GM12891 (cell line): ENCODE measurements at places on chromosomes 4 and X.

GRCh38 chr4:95508421-95508820 lies 40.4 kb downstream of the UNC5C start:
- DNase-seq = no peak

GRCh38 chr4:76311896-76312331 lies 5.4 kb downstream of the STBD1 start:
- no peak for DNase-seq

- no peak for DNase-seq
These were observed 155.2 kb downstream of the ZNF330 start for GRCh38 chr4:141375855-141376254.

- DNase-seq = no peak
These were observed 118.0 kb upstream of the ATP6AP2 start for GRCh38 chrX:40462795-40463194.

- no peak for DNase-seq
These were observed 91.2 kb downstream of the LPAR4 start for GRCh38 chrX:78838709-78839108.

DNA sequence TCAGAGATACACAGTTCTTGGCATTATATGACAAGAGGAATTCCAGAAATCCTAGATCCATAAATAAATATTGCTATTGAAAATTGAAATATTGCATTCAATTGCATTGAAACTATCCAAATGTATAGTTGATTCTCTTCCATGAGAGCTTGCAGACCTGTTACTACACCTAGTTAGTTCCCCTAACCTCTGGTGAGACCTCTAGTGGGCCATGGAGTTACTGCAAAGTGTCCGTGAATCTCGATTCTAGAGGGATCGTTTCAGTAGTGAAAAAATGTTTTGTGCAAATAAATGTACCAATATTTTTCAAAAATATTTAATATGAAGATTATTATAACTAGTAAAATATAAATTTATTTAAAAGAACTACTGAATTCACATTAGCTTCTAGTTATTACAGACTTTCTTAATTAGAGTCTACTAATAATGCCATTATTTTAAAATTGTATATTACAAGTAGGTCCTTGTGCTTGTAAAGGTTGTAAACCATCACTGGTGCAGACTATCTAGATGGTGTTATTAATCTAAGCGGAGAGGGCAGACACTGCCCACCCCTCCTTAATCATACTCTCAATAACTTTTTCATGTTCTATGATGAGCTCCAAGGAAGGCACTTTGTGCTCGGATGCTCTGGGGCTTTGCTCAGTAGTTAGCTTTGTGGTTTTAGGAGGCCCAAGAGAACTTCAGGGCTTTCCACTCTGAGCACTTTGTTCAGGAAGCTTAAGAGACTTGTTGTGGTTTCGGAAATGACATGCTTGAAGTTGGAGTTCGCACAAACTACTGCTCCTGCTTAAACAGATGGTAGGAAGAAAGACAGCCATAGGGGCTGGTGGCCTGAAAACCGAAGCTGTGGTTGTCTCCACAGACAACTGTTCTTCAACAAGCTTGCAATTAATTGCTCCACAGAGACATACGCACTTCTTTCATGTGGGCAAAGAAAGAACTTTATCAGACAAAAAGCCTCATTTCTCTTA lies 42.8 kb downstream of the IL21 start:
- DNase-seq = no peak

DNA sequence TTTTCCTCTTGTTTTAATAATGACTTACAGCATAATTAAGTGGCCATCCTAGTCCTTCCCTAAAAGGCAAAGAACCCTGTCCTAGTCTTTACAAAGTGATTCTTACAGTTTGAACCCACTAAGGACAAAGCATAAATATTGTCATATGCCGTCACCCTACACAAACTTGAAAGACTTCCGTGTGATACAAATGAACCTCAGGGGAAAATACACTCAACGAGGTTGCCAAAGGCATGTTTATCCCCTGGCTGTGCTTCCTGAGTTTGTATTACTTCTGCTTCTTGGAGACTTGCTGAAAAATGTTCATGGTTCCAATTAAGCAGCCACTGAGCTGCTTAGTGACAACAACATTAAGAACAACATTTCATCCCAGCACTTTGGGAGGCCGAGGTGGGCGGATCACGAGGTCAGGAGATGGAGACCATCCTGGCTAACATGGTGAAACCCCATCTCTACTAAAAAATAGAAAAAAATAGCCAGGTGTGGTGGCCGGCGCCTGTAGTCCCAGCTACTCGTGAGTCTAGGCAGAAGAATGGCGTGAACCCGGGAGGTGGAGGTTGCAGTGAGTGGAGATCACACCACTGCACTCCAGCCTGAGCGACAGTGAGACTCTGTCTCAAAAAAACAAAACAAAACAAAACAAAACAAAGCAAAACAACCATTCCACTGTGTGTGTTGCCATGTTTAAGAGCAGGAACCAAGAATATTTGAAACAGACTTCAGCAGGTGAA lies 16.2 kb downstream of the RASSF6 start:
- no peak for DNase-seq

DNA sequence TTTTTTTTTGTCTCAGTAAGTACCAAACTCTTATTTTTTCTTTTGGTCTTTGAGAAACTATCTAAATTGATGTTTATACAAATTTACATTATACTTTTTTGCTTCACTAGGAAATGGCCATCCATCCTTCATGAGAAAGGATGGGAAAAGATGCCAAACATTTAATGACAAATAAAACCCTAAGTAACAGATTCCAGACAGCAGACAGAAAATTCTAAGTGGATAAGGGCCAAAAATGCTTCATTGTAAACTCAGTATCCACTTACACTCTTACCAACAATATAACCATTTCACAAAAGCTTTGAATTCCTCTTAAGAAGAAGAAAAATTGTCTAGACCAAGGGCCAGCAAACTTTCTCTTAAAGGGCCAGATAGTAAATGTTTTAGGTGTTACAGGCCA lies 3.5 kb downstream of the GUCY1B1 start:
- DNase-seq = no peak

DNA sequence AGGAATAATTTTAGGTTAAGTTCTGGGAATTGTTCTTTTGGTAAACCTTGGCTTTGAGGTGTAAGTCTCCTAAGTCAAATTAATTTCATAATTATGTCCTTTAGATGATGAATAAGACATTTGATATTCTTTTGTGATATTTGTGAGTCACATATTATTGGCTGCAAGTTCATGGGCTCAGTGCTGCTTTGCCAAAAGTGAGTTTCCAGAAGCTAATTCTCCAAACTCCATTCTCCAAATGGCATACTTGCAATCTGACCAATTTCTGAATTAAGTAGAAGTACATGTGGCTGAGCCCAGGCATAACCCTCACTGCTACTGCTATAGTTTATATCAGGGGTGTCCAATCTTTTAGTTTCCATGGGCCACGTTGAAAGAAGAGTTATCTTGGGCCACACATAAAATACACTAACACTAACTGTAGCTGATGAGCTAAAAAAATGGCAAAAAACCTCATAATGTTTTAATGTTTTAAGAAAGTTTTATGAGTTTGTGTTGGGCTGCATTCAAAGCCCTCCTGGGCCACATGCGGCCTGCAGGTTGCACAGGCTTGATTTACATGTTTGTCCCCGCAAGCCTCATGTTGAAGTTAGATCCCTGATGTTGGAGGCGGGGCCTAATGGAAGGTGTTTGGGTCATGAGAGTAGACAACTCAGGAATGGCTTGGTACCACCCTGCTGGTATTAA lies 196.1 kb downstream of the ZNF330 start:
- no peak for DNase-seq

DNA sequence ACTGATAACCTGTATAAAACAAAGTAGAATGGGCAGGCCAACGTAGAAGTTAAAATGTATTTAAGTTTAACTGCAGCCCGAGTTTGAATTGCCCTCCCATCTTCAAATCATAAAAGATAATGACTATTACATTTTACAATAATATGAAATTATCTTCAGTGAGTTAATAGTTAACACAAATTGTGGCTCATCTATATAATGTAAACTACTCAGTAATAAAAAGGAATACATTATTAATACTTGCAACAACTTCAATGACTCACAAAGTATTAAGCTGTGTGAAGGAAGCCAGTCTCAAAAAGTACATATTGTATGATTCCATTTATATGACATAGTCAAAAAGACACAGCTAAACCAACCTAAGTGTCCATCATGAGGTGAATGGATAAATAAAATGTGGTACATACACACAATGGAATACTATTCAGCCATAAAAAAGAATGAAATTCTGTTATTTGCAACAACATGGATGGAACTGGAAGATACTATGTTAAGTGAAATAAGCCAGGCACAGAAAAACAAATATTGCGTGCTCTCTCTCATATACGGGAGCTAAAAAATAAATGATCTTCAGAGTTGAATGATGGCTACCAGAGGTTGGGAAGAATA lies 7.8 kb downstream of the PLRG1 start:
- DNase-seq = no peak

- no peak for DNase-seq
These were observed 691.9 kb downstream of the PDHA2 start for GRCh38 chr4:96531836-96532235.

- DNase-seq = no peak
These were observed 75.9 kb upstream of the CAMK2D start for GRCh38 chr4:113837397-113837796.

- no peak for DNase-seq
These were observed 29.2 kb downstream of the SLAIN2 start for GRCh38 chr4:48370260-48371134.

DNA sequence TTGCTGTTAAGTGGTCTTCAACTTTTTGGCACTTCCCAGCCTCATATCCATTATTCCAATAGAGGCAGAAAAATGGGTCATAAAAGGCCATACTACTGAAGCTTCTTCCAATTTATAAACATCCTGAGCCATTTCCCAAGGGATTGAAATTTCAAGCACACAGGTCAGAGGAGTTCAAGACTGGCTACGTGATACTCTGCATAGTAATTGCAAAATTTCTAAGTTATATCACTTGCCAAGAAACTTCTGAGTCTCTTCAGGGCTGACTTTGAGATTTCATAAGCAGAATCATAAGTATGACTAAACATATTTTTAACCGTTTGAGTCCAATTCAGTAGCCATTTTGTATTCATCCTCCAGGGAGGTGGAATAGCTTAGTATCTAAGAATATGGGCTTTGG lies 75.6 kb upstream of the RXFP1 start:
- no peak for DNase-seq

DNA sequence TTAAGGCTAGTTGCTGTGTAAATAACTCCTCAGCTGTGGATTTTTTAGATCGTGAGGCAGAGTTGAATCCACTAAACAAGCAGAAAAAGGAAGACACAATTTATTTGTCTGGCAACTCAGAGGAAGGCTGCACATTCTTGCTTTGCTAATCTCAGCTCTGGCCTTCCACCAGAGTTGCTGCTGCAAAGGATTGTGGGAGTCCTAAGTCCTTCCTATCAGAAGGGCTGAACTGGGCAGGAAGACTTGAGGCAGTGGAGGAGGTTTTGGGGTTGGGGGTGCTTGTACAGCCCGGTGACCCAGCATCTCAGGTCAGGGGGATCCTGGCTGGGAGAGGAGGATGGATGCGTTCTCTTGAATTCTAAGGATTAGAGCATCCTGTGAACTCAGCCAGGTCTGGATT lies 11.0 kb upstream of the VSIG1 start:
- no peak for DNase-seq

GRCh38 chrX:49282647-49283011 lies 13.0 kb downstream of the PPP1R3F start:
- DNase-seq = no peak

- DNase-seq = no peak
These were observed 191.4 kb downstream of the MGST2 start for GRCh38 chr4:139857021-139857420.

- DNase-seq = no peak
These were observed 61.6 kb downstream of the KIT start for GRCh38 chr4:54719378-54719777.

DNA sequence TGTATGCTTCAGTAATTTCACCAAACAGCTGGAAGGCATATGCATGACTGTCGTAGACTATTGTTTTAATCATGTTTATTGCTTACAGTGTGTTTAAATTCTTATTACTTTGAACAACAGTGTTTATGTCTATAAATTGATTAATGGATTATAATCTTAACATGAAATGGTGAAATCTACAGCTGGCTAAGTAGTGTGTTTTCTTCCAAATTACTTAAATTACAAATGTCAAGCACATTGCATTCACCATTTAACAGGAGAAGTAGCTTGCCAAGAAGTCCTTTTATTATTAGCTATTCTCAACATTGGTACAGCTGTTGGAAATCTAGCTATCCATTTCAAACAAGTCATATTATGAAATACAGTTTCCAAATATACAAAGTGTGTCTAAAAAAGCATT lies 849.3 kb upstream of the PCDH10 start:
- no peak for DNase-seq

GRCh38 chr4:2072971-2073807 lies 14.1 kb downstream of the NAT8L start:
- DNase-seq = no peak

- DNase-seq = peak; percentile 70
These were observed 1.8 kb downstream of the ABCD1 start for GRCh38 chrX:153726286-153727122.

GRCh38 chr4:93147524-93148212 lies 680.9 kb upstream of the ATOH1 start:
- DNase-seq = no peak

- no peak for DNase-seq
These were observed 146.4 kb upstream of the MAMLD1 start for GRCh38 chrX:150216716-150217115.

GRCh38 chrX:123961268-123962005 lies at the start of gene STAG2:
STAG2 (plus strand) TSS chrX:123961706; CDS start chrX:124022628, 60,922 bp downstream.
- no peak for DNase-seq

GRCh38 chrX:48919360-48919841 lies 577 bp upstream of the PIM2 start:
- no peak for DNase-seq

DNA sequence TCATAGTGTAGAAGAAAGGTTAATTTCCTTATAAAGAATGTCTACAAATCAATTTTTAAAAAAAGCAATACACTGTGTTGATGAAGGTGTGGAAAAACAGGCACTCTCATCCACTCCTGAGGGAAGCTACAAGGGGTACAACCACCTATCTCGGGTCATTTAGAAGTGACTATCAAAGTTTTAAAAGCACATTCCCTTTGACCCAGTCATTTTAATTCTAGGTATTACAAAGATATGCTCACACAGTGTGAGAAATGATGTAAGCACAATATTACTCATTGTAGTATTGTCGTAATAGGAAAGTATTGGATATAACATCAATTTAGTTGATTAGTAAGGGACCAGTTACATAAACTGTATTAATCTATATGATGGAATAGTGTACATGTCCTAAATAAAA lies 7.4 kb upstream of the HCCS start:
- no peak for DNase-seq

- DNase-seq = no peak
These were observed 307.8 kb upstream of the DIPK2B start for GRCh38 chrX:45508454-45508853.

GRCh38 chr4:120524237-120524636 lies 398.3 kb downstream of the PRDM5 start:
- DNase-seq = no peak

- no peak for DNase-seq
These were observed 444.2 kb upstream of the SLIT2 start for GRCh38 chr4:19807505-19807904.
